Right cardiac atrium (tissue), 5 donors: ENCODE measurements at places on chromosomes 7 and 10. TPM values are rescaled to one million over a fixed set of nuclear protein-coding genes. Genes with fewer than 3 reads are reported as not detected.

The WEE2 gene
- not detected for total RNA-seq

The GATA3 gene
- total RNA-seq: 0.76 TPM

The CDNF gene
- total RNA-seq: 2.5 TPM

The NUDT1 gene
- total RNA-seq: 10.6 TPM

The ARHGAP22 gene
- total RNA-seq: 5.1 TPM

The STAM gene
- total RNA-seq: 37.3 TPM

The C10orf105 gene
- 0.36 TPM for total RNA-seq

The AQP1 gene
- 254 TPM for total RNA-seq

The MBL2 gene
- not detected for total RNA-seq

The ZNF425 gene
- 0.99 TPM for total RNA-seq

The SPDYE16 gene
- 0.17 TPM for total RNA-seq

The FAM25G gene
- not detected for total RNA-seq

The PLOD3 gene
- total RNA-seq: 46.4 TPM

The PPIA gene
- total RNA-seq: 411 TPM

The TRIM50 gene
- total RNA-seq: not detected

The HDAC9 gene
- total RNA-seq: 22.6 TPM

The CALY gene
- total RNA-seq: not detected

The GPER1 gene
- 6.7 TPM for total RNA-seq

The CACNA2D1 gene
- 33.7 TPM for total RNA-seq

The PKD2L1 gene
- total RNA-seq: not detected

The SKIDA1 gene
- total RNA-seq: 3.3 TPM

The CDK14 gene
- 62.1 TPM for total RNA-seq

The VIPR2 gene
- total RNA-seq: 13.7 TPM

The LLCFC1 gene
- total RNA-seq: not detected

The GJC3 gene
- 0.20 TPM for total RNA-seq

The IGF2BP3 gene
- 0.22 TPM for total RNA-seq

The PLXDC2 gene
- 27.2 TPM for total RNA-seq

The ZNF365 gene
- total RNA-seq: 1.7 TPM

The CCDC172 gene
- total RNA-seq: not detected

The MKX gene
- 0.31 TPM for total RNA-seq

The PPP1R17 gene
- not detected for total RNA-seq

The NIPSNAP2 gene
- total RNA-seq: 258 TPM

The KLF14 gene
- total RNA-seq: 0.57 TPM

The C10orf143 gene
- 1.7 TPM for total RNA-seq

The FKBP6 gene
- total RNA-seq: not detected

The JAZF1 gene
- 23.9 TPM for total RNA-seq

The COBL gene
- total RNA-seq: 56.5 TPM

The BTBD16 gene
- not detected for total RNA-seq

The SLC35G1 gene
- total RNA-seq: 4.9 TPM

The CASP7 gene
- total RNA-seq: 17.2 TPM

The NME8 gene
- total RNA-seq: not detected

The NACAD gene
- 4.8 TPM for total RNA-seq

The KDM7A gene
- 13.6 TPM for total RNA-seq

The IGFBP3 gene
- 96.5 TPM for total RNA-seq

The CADPS2 gene
- total RNA-seq: 14.1 TPM

The LIPJ gene
- total RNA-seq: 0.11 TPM

The SLC16A9 gene
- total RNA-seq: 0.61 TPM

The NPY4R2 gene
- total RNA-seq: 0.39 TPM

The GPR146 gene
- total RNA-seq: 18.9 TPM

The CFAP70 gene
- 2.3 TPM for total RNA-seq
